Stimulated activated CD4-positive, alpha-beta T cell treated with anti-CD3 and anti-CD28 coated beads, Interleukin-4, amount 100 ng/mL, for 4 hours (primary cell): ENCODE measurements at places on chromosomes 6 and 20.

- no peak for DNase-seq
These were observed 546.5 kb upstream of the POU3F2 start for GRCh38 chr6:98287876-98288275.

- DNase-seq = no peak
These were observed 47.0 kb downstream of the ARID1B start for GRCh38 chr6:156824142-156824541.

DNA sequence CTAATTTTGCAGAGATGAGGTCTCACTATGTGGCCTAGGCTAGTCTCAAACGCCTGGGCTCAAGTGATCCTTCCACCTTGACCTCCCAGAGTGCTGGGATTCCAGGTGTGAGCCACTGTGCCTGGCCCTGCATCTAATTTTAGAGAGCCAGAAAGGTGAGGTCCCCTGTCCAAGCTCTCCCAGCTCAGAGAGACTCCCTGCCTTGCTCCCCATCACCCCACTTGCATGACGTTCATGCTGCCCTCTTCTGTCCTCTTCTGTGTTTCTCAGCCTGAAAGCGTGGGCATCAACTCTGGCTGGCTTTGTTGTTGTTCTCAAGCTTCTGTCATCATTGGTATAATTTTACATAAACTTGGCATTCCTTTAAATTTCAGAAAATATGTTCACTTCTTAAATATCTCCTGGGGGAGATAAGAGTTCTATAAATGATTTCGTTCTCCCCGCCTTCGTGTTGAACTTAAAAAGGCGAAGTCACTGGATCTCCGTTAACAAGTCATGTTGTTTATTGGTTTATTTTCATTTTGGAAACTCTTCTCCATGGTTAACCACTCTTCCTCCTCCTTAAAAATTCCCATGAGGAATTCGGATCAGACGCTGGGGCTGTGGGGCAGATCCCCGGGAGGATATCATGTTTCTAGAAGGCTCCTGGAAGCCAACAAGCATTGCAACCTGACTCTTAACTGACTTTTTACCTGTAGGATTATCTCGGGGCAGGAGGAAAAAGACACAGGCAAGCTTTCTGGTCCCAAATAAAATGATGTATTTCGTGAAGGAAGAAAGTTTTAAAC is 13.2 kb upstream of the PARD6B start:
- DNase-seq = no peak

DNA sequence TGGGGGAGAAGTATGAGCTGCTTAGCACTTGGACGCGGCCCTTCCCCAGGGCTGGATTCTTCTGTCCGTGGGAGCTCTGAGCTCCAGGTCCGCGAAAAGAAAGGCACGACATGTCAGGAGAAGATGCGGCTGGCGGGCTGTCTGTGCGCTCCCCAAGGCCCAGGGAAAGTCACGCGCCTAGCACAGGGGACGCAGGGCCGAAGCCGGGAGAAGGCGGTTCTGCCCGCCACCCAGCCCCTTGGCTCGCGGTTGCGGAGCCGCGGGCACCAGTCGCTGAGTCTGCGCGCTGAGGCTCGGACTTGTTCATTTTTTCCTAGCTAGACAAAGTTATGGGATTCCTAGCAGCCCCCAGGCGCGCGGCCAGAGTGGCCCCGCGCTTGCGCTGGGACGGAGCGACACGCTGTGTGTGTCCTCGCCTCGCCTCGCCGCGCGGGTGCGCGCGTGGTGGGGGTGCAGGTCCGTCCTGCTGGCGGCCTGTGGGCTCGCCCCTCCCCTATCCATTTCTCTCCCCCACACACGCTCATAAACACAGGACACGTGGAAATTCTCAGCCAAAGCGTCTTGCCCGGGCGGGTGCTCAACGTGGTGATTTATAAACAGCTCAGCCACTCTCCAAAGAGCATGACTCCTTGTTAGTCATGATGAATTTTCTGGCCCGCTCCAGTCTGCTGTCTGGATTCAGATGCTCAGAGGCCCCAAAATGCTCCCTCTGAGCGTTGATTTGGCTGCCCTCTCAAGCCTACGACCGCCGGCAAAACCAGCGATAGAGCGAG is 1.9 kb upstream of the POU3F2 start:
- DNase-seq = no peak

GRCh38 chr6:118876814-118877213 is 17.1 kb upstream of the ASF1A start:
- no peak for DNase-seq

- DNase-seq = no peak
These were observed 58.8 kb upstream of the APCDD1L start for GRCh38 chr20:58573986-58574385.

- no peak for DNase-seq
These were observed 6.9 kb upstream of the RNGTT start for GRCh38 chr6:88970301-88970700.

- DNase-seq = no peak
These were observed 17.3 kb upstream of the TXLNB start for GRCh38 chr6:139308936-139309603.

DNA sequence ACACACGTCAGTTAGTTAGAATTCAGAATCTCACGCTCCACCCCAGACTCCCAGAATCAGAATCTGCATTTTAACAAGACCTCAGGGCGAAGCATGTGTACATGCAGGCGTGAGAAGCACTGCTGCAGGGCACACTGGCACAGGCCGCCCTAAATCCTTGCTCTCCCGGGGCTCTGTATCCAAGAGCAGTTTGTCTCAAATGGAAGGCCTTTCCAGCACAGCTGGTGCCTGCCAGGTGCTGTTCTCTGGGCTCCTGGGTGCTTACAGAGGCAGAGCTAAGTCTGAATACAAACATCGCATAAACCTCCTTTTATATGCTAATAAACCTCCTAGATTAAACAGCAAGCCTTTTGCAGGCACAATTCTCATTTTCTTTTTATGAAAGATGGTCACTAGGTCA is 119.1 kb upstream of the CD93 start:
- DNase-seq = no peak

DNA sequence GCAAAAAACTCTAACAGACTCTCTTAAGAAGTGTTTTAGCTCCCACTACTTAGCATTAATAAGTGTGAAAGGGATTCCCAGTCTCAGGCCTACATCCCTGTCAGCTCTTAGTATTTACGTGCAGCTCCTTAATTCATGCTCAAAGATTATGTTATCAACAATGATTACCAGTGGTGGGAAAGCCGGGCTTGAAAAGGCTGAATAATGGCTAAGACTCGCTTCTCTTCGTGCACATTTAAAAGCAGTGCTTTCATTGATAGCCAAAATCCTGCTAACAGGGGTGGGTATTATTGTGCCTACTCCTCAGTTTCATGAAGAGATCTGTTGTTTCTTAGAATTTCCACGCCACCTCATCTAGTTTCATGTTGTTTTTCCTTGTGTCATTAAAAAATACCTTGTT is 518.8 kb downstream of the GRIK2 start:
- no peak for DNase-seq

- DNase-seq = no peak
These were observed 73.9 kb downstream of the FOXF2 start for GRCh38 chr6:1463275-1463674.
